ENCODE measurements at places on chromosomes 11 and 22.

- DNase-seq = no peak
Measured at GRCh38 chr22:46023558-46023981, 46.6 kb upstream of the WNT7B start.

DNA sequence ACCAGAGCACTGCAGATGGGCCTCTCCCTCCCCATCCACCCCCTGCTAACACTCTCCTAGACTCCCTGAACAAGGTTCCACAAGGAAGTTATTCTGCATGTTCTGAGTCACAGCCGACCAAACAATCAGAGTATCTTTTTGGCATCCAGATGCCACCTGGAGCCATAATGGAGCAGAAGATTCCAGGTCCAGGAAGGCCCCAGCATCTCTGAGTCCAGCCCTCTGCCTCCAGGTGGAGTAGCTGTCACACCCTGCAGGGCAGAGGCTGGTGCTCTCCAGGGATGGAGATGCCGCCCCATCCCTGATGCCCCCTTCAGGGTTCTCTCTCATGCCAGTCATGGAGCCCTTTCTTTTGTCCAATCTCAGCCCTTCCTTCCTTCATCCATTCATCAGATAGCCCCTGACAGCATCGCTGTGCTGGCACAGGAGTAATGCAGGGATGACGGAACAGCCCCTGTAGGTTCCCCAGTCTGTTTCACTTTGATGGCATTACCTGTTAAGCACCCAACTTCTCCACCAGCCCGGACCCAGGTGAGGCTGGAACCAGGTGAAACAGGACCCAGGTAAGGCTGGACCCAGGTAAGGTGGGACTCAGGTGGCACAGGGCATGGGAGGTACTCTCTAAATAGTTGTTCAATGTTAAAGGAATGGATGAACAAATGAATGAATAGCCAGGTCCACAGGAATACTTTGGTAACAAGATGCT is 20.1 kb upstream of the TSKU start:
- no peak for DNase-seq

- DNase-seq = no peak
Measured at GRCh38 chr22:30310881-30311771, 15.6 kb downstream of the TBC1D10A start.

- DNase-seq = no peak
Measured at GRCh38 chr22:21850660-21851059, 16.8 kb downstream of the MAPK1 start.

DNA sequence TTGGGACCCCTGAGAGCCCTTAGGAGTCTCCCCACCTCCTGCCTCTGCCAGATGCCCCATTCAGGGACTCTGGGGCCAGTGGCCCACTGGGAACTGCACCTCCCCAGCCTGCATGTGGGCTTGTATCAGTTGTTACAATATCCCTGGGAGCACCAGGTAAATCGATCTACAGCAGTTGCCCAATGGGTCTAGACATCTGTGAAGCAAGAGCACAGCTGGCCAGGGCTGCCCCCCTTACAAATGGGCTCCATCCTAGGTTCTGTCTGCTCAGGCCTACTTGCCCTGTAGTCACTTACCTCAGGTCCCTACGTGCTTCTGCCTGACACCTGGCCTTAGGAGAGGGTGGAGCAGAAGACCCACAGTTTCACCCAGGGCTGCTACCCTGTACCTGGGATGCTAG is 62.7 kb downstream of the HIRA start:
- DNase-seq = no peak

DNA sequence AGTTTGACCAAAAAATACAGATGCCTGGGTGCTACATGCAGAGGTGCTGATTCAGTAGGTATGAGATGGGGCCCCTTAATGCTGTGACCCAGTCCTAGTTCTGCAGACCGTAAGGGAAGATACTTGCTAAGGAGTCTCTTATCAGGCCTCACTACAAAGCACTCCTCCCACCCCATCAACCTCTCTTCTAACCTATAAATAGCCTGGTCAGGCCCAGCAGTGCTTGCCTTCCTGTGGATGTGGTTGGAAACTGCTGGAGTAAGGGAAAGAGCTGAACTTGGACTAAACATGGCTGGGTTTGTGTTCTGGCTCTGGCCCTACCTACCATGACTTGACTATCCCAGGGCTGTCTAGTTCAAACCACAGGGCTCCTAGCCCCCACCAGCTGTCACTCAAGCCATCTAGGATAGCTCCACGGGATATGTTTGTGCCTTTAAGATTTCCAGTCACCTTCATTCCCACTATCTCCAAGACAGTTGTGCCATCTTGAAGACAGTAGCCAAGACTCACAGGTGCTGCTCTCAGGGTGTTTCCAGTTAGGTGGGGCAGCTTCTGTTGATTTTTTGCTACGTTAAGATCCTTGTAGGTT is 9.5 kb upstream of the DKK3 start:
- no peak for DNase-seq

GRCh38 chr11:13189561-13190426 is 87.8 kb upstream of the BMAL1 start:
- no peak for DNase-seq

DNA sequence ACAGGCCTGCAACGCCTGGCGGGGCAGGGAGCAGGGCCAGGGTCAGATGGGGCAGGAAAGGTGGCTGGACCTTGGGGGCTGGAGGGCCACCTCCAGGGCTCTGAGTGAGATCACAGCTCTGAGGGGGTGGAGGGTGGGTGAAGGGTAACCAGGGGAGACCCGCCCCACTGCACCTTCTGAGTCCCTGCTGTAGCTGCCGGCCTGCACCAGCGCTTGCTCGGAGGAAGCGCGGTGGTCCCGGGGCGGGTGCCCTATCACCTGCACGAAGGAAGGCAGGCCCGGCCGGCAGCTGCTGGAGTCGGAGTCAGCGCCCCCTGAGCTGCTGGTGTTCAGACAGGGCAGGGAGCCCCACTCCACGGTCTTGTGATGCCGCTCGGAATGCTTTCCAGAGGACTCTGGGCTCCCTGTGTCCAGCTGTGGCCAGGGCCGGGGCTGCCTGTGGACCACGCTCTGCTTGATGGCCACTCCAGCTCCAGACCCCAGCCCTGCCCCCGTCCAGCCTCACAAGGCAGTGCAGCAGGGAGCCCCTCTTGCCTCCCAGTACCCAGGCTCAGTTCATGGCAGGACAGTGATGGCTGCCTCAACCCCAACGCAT is 3.8 kb downstream of the LMNTD2 start:
- no peak for DNase-seq

DNA sequence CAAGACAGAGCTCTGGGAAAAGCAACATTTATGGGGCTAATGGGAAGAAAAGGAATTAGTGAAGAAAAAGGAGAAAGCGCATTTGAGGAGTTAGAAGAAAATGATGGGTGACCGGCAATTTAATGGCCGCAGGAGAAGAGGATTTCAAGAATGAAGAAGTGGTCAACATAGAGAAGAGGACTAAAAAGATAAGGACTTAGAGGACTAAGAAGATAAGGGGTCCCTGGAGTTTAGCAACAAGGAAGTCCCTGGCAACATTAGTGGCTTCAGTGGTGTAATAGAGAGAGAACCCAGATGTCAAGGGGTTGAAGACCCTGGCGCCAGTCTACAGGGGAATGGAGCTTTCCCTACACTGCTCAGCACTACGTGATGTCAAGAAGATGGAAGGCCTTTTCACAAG is 32.3 kb downstream of the WEE1 start:
- peak; percentile 27 for DNase-seq

- DNase-seq = no peak
Measured at GRCh38 chr11:111774955-111775710, 8.9 kb upstream of the PPP2R1B start.
